ENCODE measurements at places on chromosomes 2 and 18. TPM values are rescaled to one million over a fixed set of nuclear protein-coding genes. Genes with fewer than 3 reads are reported as not detected.

Gene NYAP2
- total RNA-seq, result not detected

Gene GPBAR1
- 1.4 TPM for total RNA-seq

Gene VWA3B
- not detected for total RNA-seq

Gene ERFE
- 14.0 TPM for total RNA-seq

DNA sequence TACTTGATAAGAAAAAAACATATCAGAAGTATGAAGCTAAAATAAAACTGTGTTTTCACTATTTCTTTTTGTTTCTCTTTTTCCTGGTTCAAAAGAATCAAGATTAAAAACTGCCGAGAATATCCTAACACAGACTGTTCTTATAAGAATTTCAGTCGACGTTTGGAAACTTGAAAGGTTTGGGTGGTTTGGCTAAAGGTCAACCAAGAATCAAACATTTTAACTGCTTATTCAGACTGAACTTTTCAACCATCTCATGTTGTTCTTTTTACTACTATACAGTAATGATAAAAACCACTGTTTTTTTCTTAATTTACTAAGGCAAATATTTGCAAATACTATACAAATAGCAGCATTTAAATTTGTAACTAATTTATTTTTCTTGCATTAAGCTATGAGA, 308.5 kb upstream of the TFPI start:
- no peak for DNase-seq

DNA sequence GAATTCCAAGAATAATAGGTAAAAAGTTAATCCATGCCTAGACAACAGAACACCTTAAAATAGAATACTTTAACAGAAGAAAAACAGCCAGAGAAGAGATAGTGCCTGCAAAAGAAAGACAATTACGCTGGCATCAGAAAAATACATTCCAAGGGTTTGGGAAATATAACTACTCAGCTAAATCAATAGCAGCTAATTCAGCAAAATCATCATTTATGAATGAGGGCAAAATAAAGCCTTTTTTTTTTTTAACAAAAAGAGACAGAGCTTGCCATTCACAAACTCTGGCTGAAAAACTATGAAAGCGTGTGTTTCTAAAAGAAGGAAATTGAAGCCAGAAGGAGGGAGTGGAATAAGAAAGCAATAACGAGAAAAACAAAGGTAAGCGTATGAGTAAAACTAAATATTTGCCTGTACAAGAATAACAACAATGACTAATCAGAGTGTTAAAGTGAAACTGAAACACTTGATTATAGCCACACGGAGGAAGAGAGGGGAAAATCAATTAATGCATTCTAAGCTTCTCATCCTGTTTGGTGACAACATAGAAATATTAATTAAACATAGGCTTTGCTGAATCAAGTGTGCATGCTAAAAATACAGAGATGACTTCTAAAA, 90.2 kb downstream of the EHD3 start:
- no peak for DNase-seq

GRCh38 chr2:69030800-69031428, 17.9 kb downstream of the ANTXR1 start:
- DNase-seq, result no peak

GRCh38 chr18:67916097-67916496, 399.6 kb upstream of the DSEL start:
- no peak for DNase-seq

DNA sequence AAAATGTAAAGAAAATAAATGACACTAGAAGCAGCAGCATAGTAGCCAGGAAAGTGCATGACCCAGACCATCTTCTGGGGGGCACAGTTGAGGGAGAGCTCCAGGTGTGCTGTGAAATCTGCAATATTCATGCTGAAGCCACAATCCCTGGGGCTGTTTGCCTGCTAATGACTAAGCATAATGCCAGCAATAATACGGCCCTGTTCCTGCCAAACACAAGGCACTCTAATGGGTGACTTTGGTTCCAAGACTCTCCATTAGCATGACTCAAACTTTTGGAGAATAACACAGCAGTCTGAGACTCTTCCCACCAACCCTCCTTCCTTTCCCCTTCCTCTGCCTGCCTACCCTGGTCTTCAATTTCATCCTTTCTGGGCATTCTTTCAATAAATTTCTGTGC, 77.9 kb upstream of the DOCK10 start:
- DNase-seq, result no peak

DNA sequence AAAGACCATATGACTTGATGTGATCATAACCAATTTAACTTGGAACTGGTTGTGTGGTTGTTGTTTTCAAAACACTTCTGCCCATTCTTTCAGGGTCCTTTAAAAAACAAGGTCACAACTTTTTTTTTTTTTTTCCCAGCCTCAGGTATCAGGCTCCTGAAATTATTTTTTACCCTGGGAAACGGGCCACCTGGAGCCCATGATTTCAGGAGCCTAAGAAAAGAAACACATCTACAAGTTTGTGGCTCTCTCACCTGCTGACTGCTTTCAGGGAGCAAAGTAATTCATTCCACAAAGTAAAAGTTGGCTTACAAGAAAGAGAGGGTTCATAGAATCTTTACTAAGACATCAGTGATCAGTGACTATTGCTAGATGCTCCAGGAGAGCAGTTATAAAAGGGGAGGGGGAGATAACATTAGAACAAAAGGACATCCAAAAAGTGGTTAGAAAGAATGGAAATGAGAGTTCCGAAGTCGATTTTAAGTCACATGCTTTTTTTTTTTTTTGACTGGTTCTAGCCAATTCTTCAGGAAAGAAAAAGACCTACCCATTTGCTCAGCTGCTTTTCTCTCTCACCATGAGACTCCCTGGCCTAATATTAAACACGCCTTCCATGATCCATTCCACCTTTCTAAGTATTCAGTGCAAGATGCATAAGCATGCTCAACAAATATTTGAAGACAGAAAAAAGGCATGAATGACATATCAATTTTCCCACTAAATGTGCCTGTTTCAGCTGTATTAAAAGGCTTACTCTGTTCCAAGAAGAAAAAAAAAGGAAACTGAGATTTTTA, 267.3 kb downstream of the LRATD1 start:
- no peak for DNase-seq

All from liver (tissue), 10 donors.